Transverse colon (tissue), 4 donors: ENCODE measurements at places on chromosomes 5 and 9.
A peak's percentile ranks its signal among the peaks of the same experiment; 100 is the strongest.

- no peak for DNase-seq
Measured at GRCh38 chr9:99593610-99594009, 228.1 kb upstream of the NR4A3 start.

DNA sequence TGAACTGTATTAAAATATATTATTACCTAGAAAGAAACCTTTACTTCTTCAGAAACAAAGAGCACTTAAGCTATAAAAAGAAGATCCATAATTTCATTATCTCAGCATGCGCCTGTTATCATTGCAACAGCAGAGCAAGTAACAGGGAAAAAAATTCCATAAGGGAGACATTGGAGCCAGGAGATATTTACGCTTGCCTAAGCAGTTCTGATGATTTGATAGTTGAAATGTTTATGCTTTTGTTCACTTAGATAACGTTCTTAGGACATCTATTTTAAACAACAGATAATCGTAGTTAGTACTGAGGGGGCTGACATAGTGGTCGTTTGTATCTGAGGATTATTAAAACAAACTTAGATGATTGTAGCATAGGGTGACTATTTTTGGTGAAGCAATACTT lies 252.5 kb downstream of the NNT start:
- no peak for DNase-seq

- peak; percentile 22 for DNase-seq
Measured at GRCh38 chr9:1939926-1940368, 75.2 kb upstream of the SMARCA2 start.

DNA sequence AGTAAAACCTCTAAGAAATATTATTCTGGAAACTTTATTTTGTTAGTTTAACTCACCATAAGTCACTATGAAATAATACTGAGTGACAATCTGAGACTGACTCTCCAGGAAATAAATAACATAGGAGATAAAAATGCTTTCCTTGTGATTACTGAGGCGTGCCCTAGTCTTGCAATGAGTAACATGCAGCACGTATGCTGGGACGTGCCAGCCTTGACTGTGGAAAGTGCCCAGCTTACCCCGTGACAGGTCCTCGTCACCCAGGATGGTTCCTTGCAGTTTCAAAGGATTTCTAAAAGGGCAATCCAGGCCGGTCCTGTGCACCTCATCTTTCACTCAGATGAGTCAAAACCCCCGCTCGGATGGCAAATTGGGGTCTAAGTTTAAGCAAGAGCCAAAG lies 720.8 kb upstream of the ADAMTS16 start:
- DNase-seq = no peak

- DNase-seq = no peak
Measured at GRCh38 chr9:71685394-71685793, 82.9 kb downstream of the CEMIP2 start.

- DNase-seq = peak; percentile 82
Measured at GRCh38 chr9:130946766-130947617, 7.9 kb upstream of the FIBCD1 start.

DNA sequence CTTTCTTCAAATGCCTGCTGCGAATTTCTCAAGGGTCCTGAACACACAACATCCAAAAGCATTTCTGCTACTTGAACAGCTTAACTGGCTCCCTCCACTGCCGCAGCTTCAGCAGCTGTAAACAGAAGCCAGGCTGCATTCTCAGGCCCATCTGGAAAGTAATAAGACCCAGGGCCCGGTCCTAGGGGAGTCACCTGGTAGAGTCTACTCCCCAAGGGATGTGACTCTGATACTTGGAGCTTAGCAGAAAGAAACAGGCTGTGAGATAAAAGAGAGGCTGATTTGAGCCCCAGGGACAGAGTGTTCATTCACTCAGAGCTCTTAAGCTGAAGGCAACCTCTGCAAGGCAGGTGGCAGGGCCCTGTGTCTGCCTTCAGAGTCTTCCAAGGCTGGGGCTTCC lies 356.8 kb downstream of the SPOCK1 start:
- no peak for DNase-seq

GRCh38 chr9:5427005-5427404 lies 10.7 kb downstream of the PLGRKT start:
- DNase-seq = no peak

GRCh38 chr5:39426051-39426745 lies 1.4 kb upstream of the DAB2 start:
- no peak for DNase-seq

- no peak for DNase-seq
Measured at GRCh38 chr9:107963246-107963645, 473.7 kb upstream of the KLF4 start.

- no peak for DNase-seq
Measured at GRCh38 chr5:103307470-103307869, 48.9 kb downstream of the MACIR start.

DNA sequence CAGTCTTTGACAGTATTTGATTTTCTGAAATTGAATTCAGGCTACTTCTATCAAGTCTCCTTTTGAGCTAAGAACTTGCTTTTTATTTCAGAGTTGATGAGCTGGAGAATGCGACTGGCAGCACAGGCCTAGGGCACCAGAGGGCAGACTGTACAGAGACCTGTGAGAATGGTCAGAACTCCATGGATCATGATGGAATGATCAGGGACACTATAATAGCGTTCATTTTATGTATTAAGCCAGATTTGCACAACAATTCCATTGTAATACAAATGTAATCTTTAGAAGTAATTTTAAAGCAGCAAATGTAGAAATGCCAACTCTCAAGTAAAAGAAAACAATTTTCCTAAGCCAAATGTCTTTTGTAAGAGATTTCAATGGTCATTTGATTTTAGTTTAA lies 902.4 kb downstream of the NR2F1-AS1 start:
- no peak for DNase-seq

DNA sequence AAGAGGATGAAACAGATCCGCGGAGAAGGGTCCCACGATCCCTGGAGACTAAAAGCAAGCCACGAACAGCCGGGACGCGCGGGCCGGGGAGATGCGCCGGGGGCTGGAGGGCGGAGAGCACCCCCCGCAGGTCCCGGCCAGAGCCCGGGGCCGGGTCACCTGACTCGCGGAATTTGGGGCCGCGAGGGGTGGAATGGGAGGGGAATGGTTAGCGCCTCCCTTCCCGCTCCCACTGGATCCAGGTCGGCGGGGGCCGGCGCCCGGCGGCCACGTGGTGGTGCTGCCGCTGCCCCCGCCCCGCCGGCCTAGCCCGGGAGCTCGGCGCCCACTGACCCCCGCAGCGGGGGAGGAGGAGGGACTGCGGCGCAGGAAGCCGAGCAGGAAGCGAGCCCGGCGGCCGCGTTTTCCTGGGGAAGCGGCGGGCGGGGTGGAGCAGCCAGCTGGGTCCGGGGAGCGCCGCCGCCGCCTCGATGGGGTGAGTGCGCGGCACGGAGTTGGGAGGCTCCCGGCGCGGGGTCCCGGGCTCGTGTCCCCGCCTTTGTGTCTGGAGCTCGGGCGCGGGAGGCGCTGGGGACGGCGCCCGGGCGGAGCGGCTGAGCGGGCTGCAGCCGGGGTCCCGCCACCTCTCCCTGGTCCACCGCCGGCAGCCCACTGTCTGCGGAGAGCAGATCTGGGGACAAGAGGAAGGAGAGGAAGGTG lies at the start of gene RAI14:
TSS of gene RAI14 (plus strand) at position 328 of the 699 bp plus-strand sequence. CDS start 30,592 bp downstream, outside the sequence.
- DNase-seq = peak; percentile 73

DNA sequence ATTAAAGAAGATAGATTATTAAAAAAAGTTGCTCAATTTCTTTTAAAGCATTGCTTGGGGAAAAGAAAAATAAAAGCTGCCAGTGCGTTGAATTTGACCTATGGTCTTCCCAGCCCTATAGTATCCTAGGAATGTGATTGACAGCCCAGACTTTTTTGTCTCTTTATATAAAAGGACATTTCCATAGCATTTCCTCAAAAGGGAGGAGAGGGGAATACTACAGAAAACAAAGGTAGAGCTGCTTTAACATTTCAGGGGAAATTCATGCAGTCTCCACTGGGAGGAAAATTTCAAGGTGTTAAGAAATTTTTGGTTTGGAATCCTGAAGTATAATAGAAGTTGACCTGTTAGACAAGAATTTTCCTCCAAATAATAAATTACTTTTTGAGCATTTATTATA lies 17.9 kb upstream of the GPR151 start:
- no peak for DNase-seq

- DNase-seq = no peak
Measured at GRCh38 chr5:98880598-98880997, 48.2 kb downstream of the CHD1 start.

- DNase-seq = no peak
Measured at GRCh38 chr9:98418578-98419259, 163.3 kb upstream of the TBC1D2 start.

- no peak for DNase-seq
Measured at GRCh38 chr5:2430606-2431005, 320.9 kb downstream of the IRX2 start.

GRCh38 chr5:43245724-43246385 lies 53.8 kb downstream of the NIM1K start:
- DNase-seq = no peak

- DNase-seq = no peak
Measured at GRCh38 chr5:22621084-22621483, 232.1 kb downstream of the CDH12 start.

DNA sequence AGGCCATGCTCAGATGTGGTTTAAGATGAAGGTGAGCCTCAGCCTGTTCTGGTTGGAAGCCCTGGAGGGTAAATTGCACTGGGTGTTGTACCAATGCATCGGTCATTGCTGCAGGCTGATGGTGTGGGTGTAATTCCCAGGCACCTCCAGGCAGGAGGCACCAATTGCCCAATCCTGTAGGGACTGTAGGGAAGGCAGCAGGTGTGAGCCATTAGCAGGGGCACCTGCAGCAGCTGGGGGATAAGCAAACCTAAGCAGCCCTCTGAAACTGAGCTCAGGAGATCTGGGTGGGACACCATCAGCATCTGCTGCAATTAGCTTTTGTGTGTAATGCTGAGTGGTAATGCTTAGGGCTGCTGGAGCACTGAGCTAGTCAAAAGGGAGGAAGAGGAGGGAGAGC lies 190.1 kb upstream of the TBC1D2 start:
- no peak for DNase-seq

DNA sequence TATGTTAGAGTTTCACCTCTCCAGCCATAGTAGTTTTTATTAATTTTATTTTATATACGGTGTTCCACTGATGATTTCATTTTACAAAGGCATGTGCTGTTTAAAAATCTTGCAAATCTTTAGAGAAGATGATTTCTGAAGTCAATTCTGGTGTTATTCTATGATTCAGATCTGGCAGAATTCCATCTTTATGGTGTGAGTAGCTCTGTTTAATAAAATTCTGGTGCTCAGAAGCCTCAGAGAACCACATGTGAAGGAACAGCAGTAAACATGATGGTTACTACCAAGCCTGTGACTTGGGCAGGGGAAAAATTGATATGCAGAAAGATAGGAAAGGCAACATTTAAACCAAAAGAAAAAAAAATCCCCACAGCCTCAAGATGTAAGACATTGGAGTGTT lies 299.7 kb downstream of the NPR3 start:
- DNase-seq = no peak

DNA sequence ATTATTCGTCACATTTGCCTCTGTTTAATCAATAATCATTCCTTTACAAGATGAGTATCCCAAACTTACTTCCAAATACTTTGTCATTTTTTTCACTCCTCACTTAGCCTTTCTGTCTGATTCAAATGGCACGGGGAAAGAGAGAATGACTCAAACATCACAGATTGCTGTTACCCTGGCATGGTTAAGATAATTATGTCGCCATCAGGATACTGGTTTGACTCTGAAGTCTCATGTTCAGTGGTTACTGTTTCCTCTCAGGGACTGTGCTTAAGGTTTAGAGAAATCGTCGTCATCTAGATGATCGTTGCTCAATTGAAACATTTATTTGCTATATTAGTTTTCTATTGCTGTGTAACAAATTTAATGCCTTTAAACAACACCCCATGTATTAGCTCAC lies 45.2 kb upstream of the RAD23B start:
- DNase-seq = no peak

DNA sequence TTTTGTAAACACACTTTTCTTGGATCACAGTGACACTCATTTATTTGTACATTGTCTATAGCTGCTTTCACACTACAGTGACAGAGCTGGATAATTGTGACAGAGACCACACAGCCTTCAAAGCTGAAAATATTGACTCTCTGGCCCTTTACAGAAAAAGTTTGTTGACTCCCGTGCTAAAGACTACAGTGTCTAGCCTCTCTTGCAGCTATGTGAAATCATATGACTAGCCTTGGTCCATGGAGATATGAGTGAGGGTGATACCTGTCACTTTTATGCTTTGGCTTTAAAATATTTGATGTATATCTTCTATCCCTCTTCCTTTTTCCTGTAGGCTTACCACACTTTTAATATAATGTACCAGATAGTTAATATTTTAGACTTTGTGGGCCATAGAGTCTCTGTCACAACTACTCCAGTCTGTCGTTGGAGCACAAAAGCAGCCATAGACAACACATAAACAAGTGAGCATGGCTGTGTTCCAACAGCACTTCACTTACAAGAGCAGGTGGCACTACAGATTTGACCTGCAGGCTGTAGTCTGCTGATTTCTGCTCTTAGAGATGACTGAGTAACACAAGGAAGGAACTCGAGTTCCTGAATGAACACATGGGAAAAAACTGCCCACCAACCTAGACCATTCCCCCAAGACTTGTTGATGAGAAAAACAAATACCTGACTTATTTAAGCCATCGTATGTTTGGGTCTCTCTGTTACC lies 73.5 kb upstream of the ANKRD55 start:
- no peak for DNase-seq

GRCh38 chr5:121462441-121462840 lies 389.2 kb upstream of the FTMT start:
- DNase-seq = no peak

DNA sequence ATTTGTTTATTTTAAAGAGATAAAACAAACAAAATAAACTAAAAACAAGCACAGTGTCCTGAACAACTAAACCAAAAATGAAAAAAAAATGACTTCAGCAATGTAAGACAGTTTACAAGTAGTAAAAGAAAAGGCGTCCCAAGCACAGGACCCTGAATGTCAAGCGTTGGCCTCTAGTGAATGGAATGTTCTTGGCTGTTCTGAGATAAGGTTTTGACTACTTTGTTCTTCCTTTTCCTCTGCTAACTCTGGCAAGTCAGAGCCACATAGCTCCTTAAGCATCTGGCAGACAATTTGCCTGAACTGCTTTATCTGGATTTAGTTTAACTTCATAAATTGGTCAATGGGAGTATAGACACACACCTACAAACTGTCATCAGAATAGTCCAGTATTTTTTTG lies 655.2 kb downstream of the ANXA1 start:
- no peak for DNase-seq

- no peak for DNase-seq
Measured at GRCh38 chr5:96321345-96321744, 111.7 kb downstream of the PCSK1 start.

- DNase-seq = no peak
Measured at GRCh38 chr5:139925650-139926640, 117.2 kb downstream of the NRG2 start.

GRCh38 chr5:43236653-43237355 lies 44.8 kb downstream of the NIM1K start:
- DNase-seq = no peak

GRCh38 chr9:133032171-133032570 lies 1.4 kb downstream of the GTF3C5 start:
- no peak for DNase-seq

DNA sequence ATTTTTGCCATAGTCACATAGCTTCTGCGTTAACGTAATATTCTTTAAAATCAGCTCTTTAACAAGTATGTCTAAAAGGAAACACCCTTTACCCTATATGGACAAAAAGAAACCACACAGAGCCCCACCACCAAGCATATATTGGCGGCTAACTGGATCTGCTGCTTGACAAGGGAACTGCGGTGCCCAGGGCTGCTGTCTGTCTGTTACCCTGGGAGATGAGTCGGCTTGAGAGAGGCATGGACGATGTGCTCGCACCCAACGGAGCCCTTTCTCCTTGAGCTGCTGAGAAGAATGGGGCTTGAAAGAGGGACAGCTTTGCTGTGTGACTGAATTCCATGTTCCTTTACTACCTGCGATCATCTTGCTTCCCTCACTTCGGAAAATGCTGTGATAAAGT lies 158.6 kb upstream of the SHB start:
- no peak for DNase-seq
